Thoracic aorta (tissue), 2 donors: ENCODE measurements at places on chromosomes 5 and 9. TPM values are rescaled to one million over a fixed set of nuclear protein-coding genes. Genes with fewer than 3 reads are reported as not detected.

DNA sequence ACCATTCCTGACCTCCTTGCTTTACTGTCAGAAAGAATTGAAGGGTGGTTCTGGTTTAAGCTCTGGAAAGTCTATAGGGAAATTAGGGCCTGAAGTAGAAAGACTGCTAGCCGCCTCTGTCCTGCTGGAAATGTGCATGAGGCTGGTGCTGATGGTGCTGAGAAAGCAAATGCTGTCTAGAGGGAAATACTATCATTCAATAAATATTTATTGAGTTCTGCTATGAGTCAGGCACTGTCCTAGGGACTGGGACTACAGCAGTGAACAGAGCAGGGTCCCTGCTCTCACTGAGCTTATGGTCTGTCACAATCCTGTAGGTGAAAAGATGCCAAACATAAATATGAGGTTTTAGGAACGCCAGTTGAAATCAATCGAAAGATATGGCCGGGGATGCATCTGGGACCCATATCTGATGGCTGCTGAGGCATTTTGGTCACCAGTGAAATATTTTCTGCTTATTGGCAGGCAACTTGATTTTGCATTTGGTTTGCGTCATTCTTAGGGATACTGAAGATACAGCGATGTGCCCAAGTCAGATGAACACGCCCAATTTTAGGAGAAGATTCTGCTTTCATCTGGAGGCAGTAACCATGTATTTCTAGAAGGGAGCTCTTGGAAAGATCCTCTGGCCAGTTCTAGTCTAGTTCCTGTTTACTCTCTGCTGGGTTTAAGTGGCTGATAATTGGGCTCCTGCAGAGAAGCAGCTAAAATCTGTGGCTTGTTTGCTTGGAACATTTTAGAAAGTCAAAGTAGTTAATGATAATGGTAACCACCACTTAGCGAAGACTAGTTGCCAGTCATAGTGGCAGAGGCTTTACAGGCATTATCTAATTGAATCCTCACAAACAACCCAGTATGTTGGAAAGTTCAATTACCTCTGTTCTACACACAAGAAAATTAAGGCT, 73.3 kb downstream of the INSYN2B start:
- no peaks in the 10 kb centered on the region for H3K4me1 ChIP-seq
- no peak overlapping the region for H3K27ac ChIP-seq
- no peaks in the 10 kb centered on the region for H3K27me3 ChIP-seq
- no peak overlapping the region for H3K4me3 ChIP-seq
- H3K36me3 ChIP-seq: no peaks in the 10 kb centered on the region

GRCh38 chr5:146718609-146719008, 159.9 kb downstream of the PPP2R2B start:
- H3K36me3 ChIP-seq: no peaks in the 10 kb centered on the region
- no peaks in the 10 kb centered on the region for H3K27me3 ChIP-seq
- no peak overlapping the region for H3K4me3 ChIP-seq
- DNase-seq: no peak
- peaks cover 35% of the 10 kb centered on the region for H3K4me1 ChIP-seq

DNA sequence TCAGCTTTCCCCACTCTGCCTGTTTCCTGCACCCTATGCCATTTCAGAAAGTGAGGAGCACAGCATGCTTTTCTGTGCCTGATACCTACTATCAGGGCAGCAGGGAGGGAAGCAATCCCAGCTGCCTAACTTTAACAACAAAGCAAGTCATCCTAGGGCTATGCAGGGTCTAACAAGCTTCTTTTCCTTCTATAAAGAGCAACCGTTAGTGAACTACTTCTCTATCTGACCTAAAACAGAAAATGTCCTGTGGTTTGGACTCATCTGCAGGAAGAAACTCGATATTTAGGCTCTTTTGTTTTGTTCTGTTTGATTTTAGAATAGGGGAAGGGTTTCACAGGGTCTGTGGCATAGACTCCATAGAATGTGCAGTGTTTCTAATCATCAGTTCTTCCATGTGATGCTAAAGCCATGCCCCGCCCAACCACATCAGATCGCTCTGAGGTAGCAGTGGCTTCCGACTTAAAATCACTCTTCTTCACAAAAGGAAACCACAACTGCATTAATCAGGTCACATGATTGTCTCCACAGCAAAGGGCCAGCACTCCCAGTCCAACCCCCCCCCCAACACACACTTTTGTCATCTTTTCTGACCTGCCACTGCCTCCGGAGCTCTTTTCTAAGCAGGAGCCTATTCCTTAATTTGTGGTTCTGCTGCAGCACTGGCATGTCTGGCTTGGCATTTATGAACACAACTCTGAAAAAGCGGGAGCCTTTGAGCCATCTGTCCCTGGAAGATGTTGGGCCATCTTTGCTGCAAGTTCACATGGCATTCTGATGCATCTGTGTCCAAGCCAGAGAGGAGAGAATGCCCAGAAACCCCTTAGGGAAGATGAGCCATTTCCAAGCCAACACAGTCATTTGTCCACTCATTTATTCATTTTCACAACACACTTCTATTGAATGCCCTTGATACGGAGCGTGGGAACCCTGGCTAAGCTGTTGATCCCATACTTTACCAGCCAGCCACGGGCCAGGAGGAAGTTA, 71.6 kb downstream of the CFAP90 start:
- no peak overlapping the region for H3K4me3 ChIP-seq
- H3K36me3 ChIP-seq: no peaks in the 10 kb centered on the region
- H3K27ac ChIP-seq: no peak overlapping the region
- H3K27me3 ChIP-seq: no peaks in the 10 kb centered on the region
- DNase-seq: no peak

DNA sequence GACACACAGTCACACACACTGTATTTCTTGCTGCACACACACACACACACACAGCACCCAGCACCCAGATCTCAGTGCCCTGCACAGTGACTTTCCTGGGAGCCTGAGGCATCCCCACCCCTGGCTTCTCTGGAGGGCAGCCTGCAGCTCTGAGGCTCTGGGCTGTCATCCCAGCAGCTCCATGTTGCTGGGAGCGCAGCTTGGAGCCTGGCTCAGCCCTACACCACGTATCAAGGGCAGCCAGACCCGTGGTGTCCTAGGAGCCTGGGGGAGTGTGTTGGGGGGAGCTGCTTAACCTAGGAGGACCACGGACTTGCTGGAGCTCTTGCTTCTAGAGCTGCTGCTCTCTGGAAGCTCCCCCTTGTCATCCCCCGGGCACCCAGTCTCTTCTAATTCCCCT, 5.2 kb downstream of the IER5L start:
- peaks cover 36% of the 10 kb centered on the region for H3K4me1 ChIP-seq
- H3K4me3 ChIP-seq: no peak overlapping the region
- no peak for DNase-seq
- H3K27ac ChIP-seq: peak overlapping the region; percentile 99
- H3K36me3 ChIP-seq: no peaks in the 10 kb centered on the region
- H3K27me3 ChIP-seq: no peaks in the 10 kb centered on the region

GRCh38 chr5:73940801-73941200, 314.8 kb downstream of the ARHGEF28 start:
- no peak for DNase-seq
- peaks cover 32% of the 10 kb centered on the region for H3K4me1 ChIP-seq
- H3K27me3 ChIP-seq: no peaks in the 10 kb centered on the region
- H3K27ac ChIP-seq: peak overlapping the region; percentile 70

- H3K27ac ChIP-seq: no peak overlapping the region
- no peak overlapping the region for H3K4me3 ChIP-seq
- H3K36me3 ChIP-seq: peaks cover 28% of the 10 kb centered on the region
Measured at GRCh38 chr9:105751761-105752160, 57.4 kb downstream of the TMEM38B start.

- no peaks in the 10 kb centered on the region for H3K27me3 ChIP-seq
- H3K4me3 ChIP-seq: no peak overlapping the region
- no peak for DNase-seq
Measured at GRCh38 chr5:139382807-139383206, 290 bp downstream of the SLC23A1 start.

GRCh38 chr5:157271740-157272271, 5.9 kb downstream of the CYFIP2 start:
- H3K4me1 ChIP-seq: peaks cover 8% of the 10 kb centered on the region
- H3K27ac ChIP-seq: no peak overlapping the region
- no peak overlapping the region for H3K4me3 ChIP-seq
- no peak for DNase-seq
- H3K27me3 ChIP-seq: no peaks in the 10 kb centered on the region

GRCh38 chr9:81598123-81598497, 91.2 kb downstream of the TLE1 start:
- no peaks in the 10 kb centered on the region for H3K36me3 ChIP-seq
- DNase-seq: no peak
- peaks cover 42% of the 10 kb centered on the region for H3K4me1 ChIP-seq
- peak overlapping the region; percentile 66 for H3K27ac ChIP-seq
- no peaks in the 10 kb centered on the region for H3K27me3 ChIP-seq

DNA sequence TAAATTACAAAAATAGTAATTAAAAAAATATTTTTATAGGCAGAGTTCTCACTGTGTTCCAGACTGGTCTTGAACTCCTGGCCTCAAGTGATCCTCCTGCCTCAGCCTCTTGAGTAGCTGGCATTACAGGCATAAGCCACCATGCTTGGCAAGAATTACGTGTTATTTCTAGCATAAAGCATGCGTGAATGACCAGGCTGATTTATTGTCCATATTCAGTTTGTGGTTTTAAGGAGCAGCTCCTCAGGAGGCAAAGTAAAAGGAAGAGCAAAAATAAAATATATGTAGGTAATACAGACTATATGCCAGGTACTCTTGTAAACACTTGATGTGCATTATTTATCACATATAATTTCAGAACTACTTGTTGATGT, 7.1 kb upstream of the CD180 start:
- no peak for DNase-seq
- H3K36me3 ChIP-seq: no peaks in the 10 kb centered on the region
- H3K4me3 ChIP-seq: no peak overlapping the region
- H3K4me1 ChIP-seq: no peaks in the 10 kb centered on the region
- H3K27me3 ChIP-seq: no peaks in the 10 kb centered on the region

DNA sequence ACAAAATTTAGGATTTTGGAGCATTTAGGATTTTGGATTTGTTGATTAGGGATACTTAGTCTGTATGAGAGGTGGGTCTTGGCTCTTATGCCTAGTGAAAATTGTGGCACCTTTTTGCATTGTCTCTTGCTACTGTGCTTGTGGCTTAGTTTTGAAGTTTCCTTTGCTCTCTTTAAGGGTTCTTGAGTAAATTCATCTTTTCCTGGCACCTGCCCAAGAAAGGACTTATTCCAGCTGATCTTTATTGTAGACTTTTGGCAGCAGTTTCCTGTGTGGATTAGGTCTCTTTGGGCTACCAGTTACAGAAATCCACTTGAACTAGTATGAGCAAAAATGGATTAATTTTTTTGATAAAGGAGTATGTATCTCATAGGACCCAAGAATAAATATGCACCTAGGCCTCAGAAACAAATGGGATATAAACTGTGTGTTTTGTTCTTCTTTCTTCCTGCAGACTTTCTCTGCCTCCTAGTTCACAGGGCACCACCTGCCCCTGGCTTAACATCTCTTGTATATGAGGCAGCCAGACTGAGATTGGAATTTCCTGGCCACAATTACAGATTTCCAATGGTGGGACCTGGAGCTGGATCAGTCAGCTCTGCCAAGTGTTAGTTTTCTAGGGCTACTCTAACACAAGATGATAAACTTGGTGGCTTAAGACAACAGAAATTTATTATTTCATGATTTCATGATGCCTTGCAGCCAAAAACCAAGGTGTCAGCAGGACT, 44.6 kb downstream of the FOCAD start:
- no peak overlapping the region for H3K27ac ChIP-seq
- H3K36me3 ChIP-seq: peaks cover 3% of the 10 kb centered on the region
- no peak overlapping the region for H3K4me3 ChIP-seq
- H3K4me1 ChIP-seq: no peaks in the 10 kb centered on the region
- DNase-seq: no peak

DNA sequence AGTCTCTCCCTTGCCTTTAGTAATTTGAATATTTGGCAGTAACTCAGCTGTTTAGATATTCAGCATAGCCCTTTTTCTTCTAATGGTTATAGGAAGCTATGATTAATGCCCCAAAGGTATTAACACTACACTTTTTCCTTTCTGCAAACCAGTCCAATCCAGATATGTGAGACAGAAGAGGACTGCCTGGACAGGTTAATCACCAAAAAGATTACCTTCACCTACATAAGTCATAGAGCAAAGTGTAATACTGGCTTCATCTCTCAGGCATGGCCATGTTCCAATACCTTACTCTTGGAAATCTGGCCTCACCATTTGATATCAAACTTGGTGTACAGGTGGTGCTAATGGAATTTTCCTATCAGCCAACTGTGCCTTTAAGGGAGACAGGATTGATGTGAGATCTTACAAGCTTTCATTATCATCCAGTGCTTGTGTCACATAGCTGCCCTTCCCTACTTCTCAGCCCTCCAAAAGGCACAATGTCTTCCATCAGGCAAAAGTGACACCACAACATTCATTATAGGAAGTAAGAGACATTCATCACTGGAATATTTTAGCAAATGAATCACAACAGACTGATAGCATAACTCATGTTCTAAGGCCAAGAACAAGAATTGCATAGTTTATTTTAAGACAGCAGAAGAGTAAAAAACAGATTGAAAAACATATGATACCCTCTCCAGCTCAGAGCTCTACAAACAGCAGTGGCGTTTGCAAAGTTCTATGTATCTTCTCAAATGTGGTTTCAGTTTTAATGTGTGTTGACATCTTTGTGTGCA, 91.2 kb upstream of the PAM start:
- H3K36me3 ChIP-seq: no peaks in the 10 kb centered on the region
- no peak for DNase-seq
- no peaks in the 10 kb centered on the region for H3K27me3 ChIP-seq
- peaks cover 12% of the 10 kb centered on the region for H3K4me1 ChIP-seq
- no peak overlapping the region for H3K27ac ChIP-seq

DNA sequence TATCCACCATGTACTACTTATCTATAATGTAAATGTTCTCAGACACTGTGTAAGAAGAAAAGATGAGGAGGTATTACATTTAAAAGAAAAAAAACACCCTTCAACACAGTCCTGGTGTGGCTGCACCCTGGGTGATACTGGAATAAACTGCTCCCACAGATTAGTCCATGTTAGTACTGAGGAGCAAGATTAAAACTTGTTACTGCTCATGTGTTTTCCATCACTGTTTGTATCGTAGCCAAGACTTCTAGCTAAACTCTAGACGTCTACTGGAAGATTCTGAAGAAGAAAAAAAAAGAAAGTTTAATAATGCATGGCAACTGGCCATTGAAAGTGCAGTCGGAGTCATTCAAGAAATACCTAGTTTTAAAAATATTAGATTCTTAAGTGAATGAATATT, at the start of gene ASPN:
Gene ASPN (minus strand): TSS at position 178 of the 400 bp plus-strand sequence.
- H3K27ac ChIP-seq: peak within 1 kb of the TSS; percentile 89
- DNase-seq: no peak
- no peaks in the 10 kb centered on the region for H3K27me3 ChIP-seq
- no peaks in the 10 kb centered on the region for H3K36me3 ChIP-seq
- H3K4me1 ChIP-seq: peaks cover 79% of the 10 kb centered on the region

Gene ECSCR
- total RNA-seq: 35.6 TPM

Gene NEK6
- total RNA-seq: 24.0 TPM

Gene ZNF483
- 9.7 TPM for total RNA-seq

Gene HBEGF
- 36.0 TPM for total RNA-seq

Gene SOX30
- not detected for total RNA-seq

Gene SCGB3A2
- not detected for total RNA-seq

Gene FAM78A
- total RNA-seq: 5.0 TPM

Gene PCDHA4
- total RNA-seq: 0.81 TPM

Gene CDC14B
- total RNA-seq: 39.5 TPM
